ENCODE measurements at places on chromosomes 6 and 20. TPM values are rescaled to one million over a fixed set of nuclear protein-coding genes. Genes with fewer than 3 reads are reported as not detected.

- H3K4me1 ChIP-seq, result peaks cover 5% of the 10 kb centered on the region
- no peak overlapping the region for H3K27ac ChIP-seq
- no peak overlapping the region for H3K4me3 ChIP-seq
- no peak for DNase-seq
- H3K36me3 ChIP-seq, result no peaks in the 10 kb centered on the region
- no peaks in the 10 kb centered on the region for H3K27me3 ChIP-seq
Measured at GRCh38 chr6:161383951-161384350, 110.1 kb upstream of the AGPAT4 start.

Gene SPEF1
- total RNA-seq, result not detected

Gene PPP1R3G
- total RNA-seq, result 0.48 TPM

Gene EPPIN
- total RNA-seq, result not detected

DNA sequence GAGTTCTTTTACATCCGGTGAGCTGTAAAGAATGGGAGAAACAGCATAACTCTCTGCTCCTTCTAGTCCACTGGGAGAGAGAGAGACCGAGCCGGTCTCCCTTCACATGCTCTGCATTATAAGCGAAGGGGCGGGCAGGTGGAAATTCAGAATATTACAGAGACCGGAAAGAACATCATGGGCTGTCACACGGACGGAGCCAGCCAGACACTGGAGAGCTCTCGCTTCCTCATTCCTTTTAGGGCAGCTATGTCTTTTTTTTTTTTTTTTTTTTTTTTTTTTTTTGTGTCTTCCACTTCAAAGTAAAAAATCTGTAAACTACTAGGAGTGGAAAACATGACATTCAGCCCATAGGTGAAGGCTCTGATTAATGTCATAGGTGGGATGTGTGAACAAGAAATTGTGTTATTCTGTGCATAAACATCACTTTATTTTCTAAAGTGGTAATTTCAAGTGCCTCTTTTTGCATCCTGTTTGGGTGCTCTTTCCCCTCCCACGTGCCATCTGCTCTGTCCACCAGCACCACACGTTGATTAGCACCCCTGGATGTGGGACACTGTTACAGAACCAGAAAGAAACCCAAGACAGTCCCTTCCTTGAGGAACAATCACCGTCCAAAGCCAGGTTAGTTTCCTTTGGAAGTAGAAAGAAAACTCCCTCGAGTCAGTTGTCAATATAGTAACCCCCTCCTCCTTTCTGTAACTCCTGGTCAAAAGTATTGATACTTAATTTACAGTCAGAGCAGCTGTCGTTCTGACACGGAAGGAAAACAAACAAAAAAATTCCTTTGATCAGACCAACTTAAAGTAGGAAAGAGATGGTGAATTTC, at the start of gene TAGAP:
TSS of gene TAGAP (minus strand) at position 93 of the 829 bp plus-strand sequence. CDS start 845 bp downstream, outside the sequence.
- H3K4me3 ChIP-seq, result no peak within 1 kb of the TSS
- H3K27me3 ChIP-seq, result no peaks in the 10 kb centered on the region
- H3K4me1 ChIP-seq, result peaks cover 7% of the 10 kb centered on the region
- no peaks in the 10 kb centered on the region for H3K36me3 ChIP-seq

GRCh38 chr6:141264101-141264500, 868.6 kb upstream of the GJE1 start:
- no peak for DNase-seq
- H3K27ac ChIP-seq, result no peak overlapping the region
- H3K4me3 ChIP-seq, result no peak overlapping the region
- no peaks in the 10 kb centered on the region for H3K4me1 ChIP-seq
- no peaks in the 10 kb centered on the region for H3K27me3 ChIP-seq
- H3K36me3 ChIP-seq, result no peaks in the 10 kb centered on the region

GRCh38 chr20:58891718-58892140, 39.2 kb downstream of the GNAS start:
- peak overlapping the region; percentile 100 for H3K27ac ChIP-seq
- peak overlapping the region; percentile 97 for H3K4me3 ChIP-seq
- DNase-seq, result peak; percentile 70
- no peaks in the 10 kb centered on the region for H3K27me3 ChIP-seq
- H3K36me3 ChIP-seq, result no peaks in the 10 kb centered on the region

- H3K27ac ChIP-seq, result no peak overlapping the region
- no peak for DNase-seq
- H3K4me1 ChIP-seq, result no peaks in the 10 kb centered on the region
- no peaks in the 10 kb centered on the region for H3K27me3 ChIP-seq
- no peak overlapping the region for H3K4me3 ChIP-seq
Measured at GRCh38 chr6:127219869-127220268, 46.8 kb upstream of the RNF146 start.

Gene BHLHE23
- not detected for total RNA-seq

Gene CAPN11
- 0.23 TPM for total RNA-seq

Gene CD24
- total RNA-seq, result 560 TPM

- no peaks in the 10 kb centered on the region for H3K36me3 ChIP-seq
- DNase-seq, result peak; percentile 62
- H3K27ac ChIP-seq, result peak overlapping the region; percentile 5
- H3K27me3 ChIP-seq, result no peaks in the 10 kb centered on the region
- no peaks in the 10 kb centered on the region for H3K4me1 ChIP-seq
Measured at GRCh38 chr6:10951675-10952282, 64.9 kb downstream of the SYCP2L start.

- no peaks in the 10 kb centered on the region for H3K36me3 ChIP-seq
- no peak overlapping the region for H3K4me3 ChIP-seq
- H3K27me3 ChIP-seq, result no peaks in the 10 kb centered on the region
- no peak overlapping the region for H3K27ac ChIP-seq
- no peak for DNase-seq
Measured at GRCh38 chr6:12339808-12340487, 49.8 kb downstream of the EDN1 start.

DNA sequence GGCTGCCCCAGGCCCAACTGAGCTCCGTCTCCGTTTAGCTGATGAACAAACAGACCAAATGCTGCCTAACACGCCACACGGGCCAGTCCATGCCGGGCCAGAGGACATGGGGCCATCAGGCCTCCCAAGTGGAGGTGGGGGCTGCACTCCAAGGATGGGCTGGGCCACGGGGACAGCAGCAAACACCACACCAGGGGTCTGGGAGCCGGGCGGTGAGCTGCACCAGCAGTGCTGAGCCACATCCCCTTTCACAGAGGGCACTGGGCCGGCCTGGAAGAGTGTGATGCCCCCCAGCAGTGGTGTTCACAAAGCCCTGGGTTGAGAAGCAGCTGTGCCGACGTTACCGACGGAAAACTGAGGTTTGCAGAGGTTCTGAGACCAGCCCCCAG, 2.7 kb downstream of the KCNQ2 start:
- H3K27me3 ChIP-seq, result peaks cover 61% of the 10 kb centered on the region
- H3K27ac ChIP-seq, result no peak overlapping the region

GRCh38 chr20:10368702-10369041, 65.3 kb downstream of the MKKS start:
- no peak for DNase-seq
- H3K4me3 ChIP-seq, result no peak overlapping the region
- no peaks in the 10 kb centered on the region for H3K27me3 ChIP-seq

Gene RBM24
- total RNA-seq, result 2.3 TPM

- no peaks in the 10 kb centered on the region for H3K27me3 ChIP-seq
- H3K4me1 ChIP-seq, result no peaks in the 10 kb centered on the region
- H3K27ac ChIP-seq, result no peak overlapping the region
Measured at GRCh38 chr6:83155794-83156193, 37.3 kb downstream of the PGM3 start.

Gene LY6G6F
- not detected for total RNA-seq

GRCh38 chr6:43924222-43924702, 154.3 kb downstream of the VEGFA start:
- no peak overlapping the region for H3K27ac ChIP-seq
- H3K36me3 ChIP-seq, result no peaks in the 10 kb centered on the region
- peaks cover 13% of the 10 kb centered on the region for H3K4me1 ChIP-seq
- H3K4me3 ChIP-seq, result no peak overlapping the region
- DNase-seq, result no peak

GRCh38 chr6:46948699-46949098, 27.0 kb upstream of the ADGRF5 start:
- H3K36me3 ChIP-seq, result no peaks in the 10 kb centered on the region
- H3K27me3 ChIP-seq, result no peaks in the 10 kb centered on the region
- no peak overlapping the region for H3K4me3 ChIP-seq
- no peak for DNase-seq
- H3K27ac ChIP-seq, result no peak overlapping the region

Gene CASS4
- total RNA-seq, result 0.13 TPM

- H3K27ac ChIP-seq, result no peak overlapping the region
- DNase-seq, result peak; percentile 10
- H3K27me3 ChIP-seq, result peaks cover 90% of the 10 kb centered on the region
- no peak overlapping the region for H3K4me3 ChIP-seq
Measured at GRCh38 chr6:45420083-45420908, 42.6 kb upstream of the SUPT3H start.

Gene RBBP8NL
- total RNA-seq, result 4.1 TPM

- no peaks in the 10 kb centered on the region for H3K4me1 ChIP-seq
- no peak overlapping the region for H3K4me3 ChIP-seq
- H3K27me3 ChIP-seq, result peaks cover 6% of the 10 kb centered on the region
- H3K36me3 ChIP-seq, result no peaks in the 10 kb centered on the region
- no peak overlapping the region for H3K27ac ChIP-seq
Measured at GRCh38 chr6:6495851-6496250, 92.7 kb upstream of the LY86 start.

- no peak overlapping the region for H3K4me3 ChIP-seq
- H3K4me1 ChIP-seq, result no peaks in the 10 kb centered on the region
- no peak overlapping the region for H3K27ac ChIP-seq
- H3K27me3 ChIP-seq, result no peaks in the 10 kb centered on the region
- DNase-seq, result peak; percentile 55
Measured at GRCh38 chr6:38567436-38567835, 72.3 kb downstream of the BTBD9 start.

DNA sequence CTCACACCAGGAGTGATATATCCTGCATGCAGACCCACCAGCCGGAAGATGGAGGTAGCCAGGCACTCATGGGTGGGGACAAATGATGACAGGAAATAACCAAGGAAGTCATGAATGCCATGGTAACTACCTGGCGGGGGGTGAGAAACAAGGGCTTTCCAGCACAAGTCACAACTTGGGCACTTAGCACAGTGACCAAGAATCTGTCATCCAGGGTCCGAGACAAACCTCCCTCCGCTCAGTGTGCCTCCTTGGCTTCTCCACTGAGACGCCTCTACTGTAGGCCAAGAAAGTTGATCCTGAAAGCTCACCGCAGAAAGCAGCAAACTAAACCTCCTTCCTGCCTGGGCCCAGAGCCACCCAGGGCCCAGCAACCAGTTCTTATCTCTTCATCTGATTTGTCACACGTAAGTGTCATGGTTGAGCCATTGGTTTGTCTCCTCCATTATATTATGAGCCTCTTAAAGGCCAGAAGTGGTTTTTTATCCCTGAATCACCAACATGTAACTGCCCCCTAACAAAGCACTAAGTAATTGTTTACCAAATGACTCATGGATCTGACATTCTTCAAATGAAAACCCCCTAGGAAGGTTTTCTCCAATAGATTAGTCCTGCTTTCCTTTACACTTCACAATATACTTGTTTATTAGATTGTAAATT, 84.3 kb upstream of the TAB2 start:
- H3K4me1 ChIP-seq, result peaks cover 14% of the 10 kb centered on the region
- H3K4me3 ChIP-seq, result no peak overlapping the region
- peak overlapping the region; percentile 61 for H3K27ac ChIP-seq
- H3K36me3 ChIP-seq, result no peaks in the 10 kb centered on the region
- no peaks in the 10 kb centered on the region for H3K27me3 ChIP-seq
- peak; percentile 38 for DNase-seq

DNA sequence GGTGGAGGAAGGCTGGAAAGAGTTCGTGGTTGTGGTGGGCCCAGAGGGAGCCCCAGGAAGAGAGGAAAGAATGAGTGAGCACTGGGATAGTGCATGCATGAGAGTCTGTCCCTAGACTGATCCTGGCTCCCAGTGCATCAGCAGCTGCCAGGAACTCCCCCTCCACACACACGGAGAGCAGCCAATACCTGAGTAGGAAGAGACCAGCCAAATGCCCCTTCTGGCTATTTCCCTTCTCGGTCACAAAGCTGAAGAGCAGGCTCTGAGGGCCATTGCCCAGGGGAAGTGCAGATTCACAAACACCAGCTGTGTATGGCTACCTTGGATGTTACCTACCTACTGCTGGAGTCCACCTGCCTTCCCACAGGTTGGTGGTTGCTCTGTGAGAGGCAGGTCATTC, 45.1 kb downstream of the GABRR2 start:
- H3K27ac ChIP-seq, result no peak overlapping the region
- H3K27me3 ChIP-seq, result no peaks in the 10 kb centered on the region
- no peaks in the 10 kb centered on the region for H3K36me3 ChIP-seq
- no peaks in the 10 kb centered on the region for H3K4me1 ChIP-seq

GRCh38 chr6:727856-728255, 34.9 kb upstream of the EXOC2 start:
- no peaks in the 10 kb centered on the region for H3K4me1 ChIP-seq
- H3K27ac ChIP-seq, result no peak overlapping the region
- no peak overlapping the region for H3K4me3 ChIP-seq
- no peaks in the 10 kb centered on the region for H3K36me3 ChIP-seq
- DNase-seq, result no peak

DNA sequence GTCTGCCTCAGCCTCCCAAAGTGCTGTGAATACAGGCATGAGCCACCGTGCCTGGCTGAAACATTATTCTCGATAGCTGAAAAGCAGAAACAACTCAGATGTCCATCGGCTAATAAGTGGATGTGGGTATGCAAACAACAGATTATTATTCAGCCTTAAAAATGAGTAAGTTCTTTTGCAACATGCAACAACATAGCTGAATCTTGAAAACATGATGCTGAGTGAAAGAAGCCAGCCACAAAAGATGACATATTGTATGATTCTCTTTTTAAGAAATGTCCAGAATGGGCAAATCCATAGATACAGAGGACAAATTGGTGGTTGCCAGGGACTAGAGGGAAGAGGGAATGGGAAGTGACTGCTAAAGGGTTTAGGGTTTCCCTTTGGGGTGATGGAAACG, 61.7 kb downstream of the RIOK1 start:
- no peaks in the 10 kb centered on the region for H3K4me1 ChIP-seq
- H3K27ac ChIP-seq, result no peak overlapping the region
- no peaks in the 10 kb centered on the region for H3K36me3 ChIP-seq
- DNase-seq, result no peak
- no peak overlapping the region for H3K4me3 ChIP-seq
- no peaks in the 10 kb centered on the region for H3K27me3 ChIP-seq

Gene ECT2L
- 0.16 TPM for total RNA-seq

GRCh38 chr6:364609-365540, 26.7 kb upstream of the IRF4 start:
- H3K27ac ChIP-seq, result no peak overlapping the region
- H3K4me1 ChIP-seq, result no peaks in the 10 kb centered on the region
- peaks cover 6% of the 10 kb centered on the region for H3K27me3 ChIP-seq
- no peak overlapping the region for H3K4me3 ChIP-seq
- H3K36me3 ChIP-seq, result no peaks in the 10 kb centered on the region
- DNase-seq, result no peak

GRCh38 chr6:30533460-30534294, 22.6 kb downstream of the GNL1 start:
- H3K4me3 ChIP-seq, result no peak overlapping the region
- H3K27ac ChIP-seq, result no peak overlapping the region
- peak; percentile 25 for DNase-seq
- no peaks in the 10 kb centered on the region for H3K27me3 ChIP-seq
- no peaks in the 10 kb centered on the region for H3K4me1 ChIP-seq
- H3K36me3 ChIP-seq, result no peaks in the 10 kb centered on the region

Gene PDE10A
- total RNA-seq, result 7.2 TPM

Gene GABRR1
- not detected for total RNA-seq
